ENCODE measurements at places on chromosomes 6 and 20.

DNA sequence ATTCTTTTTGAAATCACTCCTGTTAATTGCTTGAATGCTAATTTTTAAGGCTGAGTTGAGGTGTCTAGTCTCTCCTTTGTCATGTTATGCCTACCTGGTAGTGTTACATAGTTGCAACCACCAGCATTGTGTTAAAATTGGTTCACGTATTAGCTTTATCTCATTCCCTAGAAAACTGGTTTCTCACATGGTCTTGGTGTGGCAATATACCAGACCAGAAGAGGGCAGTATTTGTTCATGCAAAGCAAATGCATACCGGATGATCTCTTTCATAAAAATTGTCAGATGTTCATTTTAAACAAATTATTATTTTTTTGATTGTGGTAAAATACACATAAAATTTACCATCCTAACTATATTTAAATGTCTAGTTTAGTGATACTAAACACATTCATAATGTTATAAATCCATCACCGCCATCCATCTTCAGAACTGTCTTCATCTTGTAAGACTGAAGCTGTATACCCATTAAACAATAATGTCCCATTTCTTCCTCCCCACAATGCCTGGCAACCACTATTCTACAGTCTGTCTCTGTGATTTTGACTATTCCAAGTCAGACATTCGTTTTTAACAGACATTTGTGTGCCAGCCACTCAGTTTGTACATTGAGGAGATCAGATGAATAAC, 92.8 kb downstream of the ATRN start:
- H3K27me3 ChIP-seq: no peaks in the 10 kb centered on the region
- H3K4me1 ChIP-seq: no peaks in the 10 kb centered on the region
- DNase-seq: no peak

GRCh38 chr6:13260831-13261230, 67.5 kb downstream of the TBC1D7 start:
- no peak overlapping the region for H3K4me3 ChIP-seq
- H3K4me1 ChIP-seq: peaks cover 5% of the 10 kb centered on the region
- no peak for DNase-seq
- no peaks in the 10 kb centered on the region for H3K27me3 ChIP-seq
- H3K27ac ChIP-seq: no peak overlapping the region

DNA sequence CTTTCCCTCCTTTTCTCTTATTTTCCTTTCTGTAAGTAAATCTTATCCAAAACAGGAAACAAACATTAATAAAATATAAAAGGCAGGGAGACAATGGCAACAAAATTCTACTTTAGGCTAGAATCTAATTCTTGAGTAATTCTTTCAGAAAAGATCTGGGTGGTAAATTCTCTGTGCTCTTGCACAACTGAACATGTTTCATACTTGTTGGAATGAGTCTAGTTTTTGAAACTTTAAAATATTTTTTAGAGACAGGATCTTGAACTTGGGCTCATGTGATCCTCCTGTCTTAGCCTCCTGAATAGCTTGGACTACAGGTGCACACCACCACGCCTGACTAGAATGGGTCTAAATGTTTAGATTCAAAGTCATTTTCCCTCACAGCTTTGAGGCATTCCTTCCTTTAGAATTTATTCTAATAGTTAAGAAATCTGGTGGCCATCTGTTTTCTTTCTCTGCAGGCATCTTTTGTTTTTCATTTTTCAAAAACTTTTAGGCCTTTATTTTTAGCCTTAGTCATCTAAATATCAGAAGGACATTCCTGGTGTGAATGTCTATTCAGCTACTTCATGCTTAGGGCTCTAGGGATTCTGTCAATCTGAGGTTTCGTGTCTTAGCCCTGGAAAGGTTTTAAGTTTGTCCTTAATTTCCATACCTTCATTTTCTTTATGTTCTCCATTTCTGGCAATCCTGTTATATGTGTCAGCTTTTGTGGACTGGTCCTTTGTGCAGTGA, 76.5 kb downstream of the CDKAL1 start:
- H3K4me1 ChIP-seq: peaks cover 10% of the 10 kb centered on the region
- H3K27me3 ChIP-seq: no peaks in the 10 kb centered on the region
- no peak overlapping the region for H3K4me3 ChIP-seq
- DNase-seq: no peak
- H3K36me3 ChIP-seq: no peaks in the 10 kb centered on the region

- peaks cover 22% of the 10 kb centered on the region for H3K4me1 ChIP-seq
- H3K27me3 ChIP-seq: no peaks in the 10 kb centered on the region
- DNase-seq: peak; percentile 65
- H3K36me3 ChIP-seq: no peaks in the 10 kb centered on the region
- H3K4me3 ChIP-seq: no peak overlapping the region
Measured at GRCh38 chr6:137705160-137706082, 161.6 kb upstream of the TNFAIP3 start.

- no peaks in the 10 kb centered on the region for H3K36me3 ChIP-seq
- H3K27ac ChIP-seq: no peak overlapping the region
- no peak for DNase-seq
Measured at GRCh38 chr20:38321959-38322598, 18.1 kb downstream of the BPI start.

GRCh38 chr6:80742481-80742880, 636.0 kb downstream of the BCKDHB start:
- no peaks in the 10 kb centered on the region for H3K36me3 ChIP-seq
- no peaks in the 10 kb centered on the region for H3K27me3 ChIP-seq
- no peak overlapping the region for H3K27ac ChIP-seq
- no peak overlapping the region for H3K4me3 ChIP-seq
- H3K4me1 ChIP-seq: no peaks in the 10 kb centered on the region

DNA sequence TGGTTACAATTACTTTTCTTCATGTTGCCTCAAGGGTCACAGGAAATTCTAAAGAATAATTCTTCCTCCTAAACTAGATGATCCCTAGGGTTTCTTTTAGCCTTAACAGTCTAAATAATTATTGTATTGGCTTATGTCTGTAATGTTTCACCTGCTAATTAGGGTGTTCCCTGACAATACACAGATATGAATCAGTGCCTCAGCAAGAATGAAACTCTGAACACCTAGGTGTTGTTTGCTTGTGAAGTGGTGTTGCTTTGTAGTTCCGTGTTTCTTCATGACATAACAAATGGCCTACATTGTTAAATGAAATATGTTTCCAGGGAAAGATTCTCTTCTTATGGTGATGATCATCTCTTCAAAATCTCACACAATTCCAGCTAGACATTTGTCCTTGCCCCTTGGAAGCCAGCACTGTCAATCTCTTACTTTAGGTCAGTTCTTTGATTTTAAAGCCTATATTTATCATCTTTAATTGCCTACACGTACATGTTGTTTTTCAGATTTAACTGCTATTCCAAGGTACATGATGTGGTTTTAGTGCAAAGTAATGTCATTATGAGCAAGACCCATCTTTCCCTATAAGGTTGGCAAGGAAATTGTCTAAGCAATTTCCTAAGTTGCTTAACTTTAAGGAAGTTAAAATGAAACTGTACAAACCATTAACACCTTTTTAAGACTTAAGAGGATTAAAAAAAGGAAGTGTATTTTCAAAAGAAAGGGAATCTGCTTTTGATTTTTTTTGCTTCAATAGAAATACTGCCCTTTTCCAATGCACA, 111.9 kb downstream of the TBC1D7 start:
- no peaks in the 10 kb centered on the region for H3K27me3 ChIP-seq
- no peak overlapping the region for H3K27ac ChIP-seq
- H3K4me1 ChIP-seq: peaks cover 39% of the 10 kb centered on the region
- no peak for DNase-seq

DNA sequence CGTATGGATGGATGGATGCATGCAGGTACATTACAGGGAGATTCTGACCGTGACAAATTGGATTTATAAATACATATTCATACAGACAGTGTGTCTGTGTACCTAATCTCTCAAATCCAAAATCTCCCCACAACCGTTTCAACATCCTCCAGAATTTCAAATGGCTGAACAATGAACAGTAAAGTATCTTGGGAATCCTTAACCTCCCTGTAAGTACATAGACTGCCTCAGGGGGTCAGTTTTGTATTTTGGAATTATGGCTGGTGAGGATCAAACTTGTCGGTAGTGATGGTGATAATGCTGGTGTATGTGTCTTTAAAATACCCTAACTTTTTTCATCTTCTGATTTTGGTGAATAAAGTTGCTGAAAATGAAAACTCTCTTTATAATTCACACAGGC, 246.2 kb downstream of the FOXC1 start:
- no peaks in the 10 kb centered on the region for H3K27me3 ChIP-seq
- no peak overlapping the region for H3K27ac ChIP-seq
- H3K4me1 ChIP-seq: no peaks in the 10 kb centered on the region
- H3K36me3 ChIP-seq: no peaks in the 10 kb centered on the region
- no peak overlapping the region for H3K4me3 ChIP-seq
- DNase-seq: no peak

DNA sequence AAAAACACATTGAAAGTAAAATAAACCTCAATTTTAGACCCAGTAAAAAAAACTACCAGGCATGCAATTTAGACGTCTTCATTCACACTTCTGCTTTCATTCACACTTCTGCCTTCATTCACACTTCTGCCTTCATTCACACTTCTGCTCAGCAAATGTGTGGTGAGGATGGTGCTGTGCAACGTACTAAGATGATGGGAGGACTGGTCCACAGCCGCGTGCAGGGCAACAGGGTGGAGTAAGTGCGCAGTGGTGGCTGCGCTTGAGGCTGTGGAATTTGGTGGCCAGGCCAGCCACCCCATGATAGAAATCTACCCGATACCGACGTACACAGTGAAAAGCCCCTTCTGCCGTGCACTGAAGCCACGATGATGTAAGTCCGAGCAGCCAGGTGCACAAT, 114.3 kb upstream of the CD93 start:
- no peak for DNase-seq
- no peaks in the 10 kb centered on the region for H3K36me3 ChIP-seq
- peaks cover 12% of the 10 kb centered on the region for H3K4me1 ChIP-seq
- H3K4me3 ChIP-seq: no peak overlapping the region

DNA sequence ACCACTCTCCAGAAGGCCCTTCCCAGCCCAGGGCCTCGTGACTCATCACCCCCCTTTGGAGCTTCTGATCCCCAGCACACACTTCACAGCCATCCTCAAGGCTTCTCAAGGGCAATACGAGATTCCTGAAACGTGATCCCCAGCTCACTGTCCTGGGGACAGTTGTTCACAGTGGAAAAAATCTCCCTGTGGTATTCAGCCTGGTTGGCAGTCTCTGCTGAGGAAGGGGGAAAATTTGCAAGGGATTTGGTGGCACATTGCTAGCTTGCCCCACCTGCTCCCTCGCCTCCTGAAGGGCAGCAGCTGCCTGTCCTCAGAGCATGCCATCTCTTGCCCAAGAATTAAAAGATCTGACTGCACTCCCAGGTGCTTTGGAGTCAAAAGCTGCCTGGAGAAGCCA, 20.7 kb upstream of the PKHD1 start:
- no peaks in the 10 kb centered on the region for H3K27me3 ChIP-seq
- no peak for DNase-seq
- no peaks in the 10 kb centered on the region for H3K36me3 ChIP-seq
- H3K4me1 ChIP-seq: no peaks in the 10 kb centered on the region

GRCh38 chr20:20953738-20954618, 152.2 kb downstream of the LINC00237 start:
- H3K27ac ChIP-seq: no peak overlapping the region
- H3K4me3 ChIP-seq: no peak overlapping the region
- DNase-seq: no peak
- H3K4me1 ChIP-seq: no peaks in the 10 kb centered on the region

GRCh38 chr6:154267508-154268106, 89.0 kb downstream of the IPCEF1 start:
- H3K4me1 ChIP-seq: no peaks in the 10 kb centered on the region
- no peaks in the 10 kb centered on the region for H3K27me3 ChIP-seq
- DNase-seq: no peak
- no peak overlapping the region for H3K4me3 ChIP-seq
- H3K36me3 ChIP-seq: no peaks in the 10 kb centered on the region

- H3K4me3 ChIP-seq: no peak overlapping the region
- no peaks in the 10 kb centered on the region for H3K27me3 ChIP-seq
- DNase-seq: no peak
- H3K36me3 ChIP-seq: no peaks in the 10 kb centered on the region
Measured at GRCh38 chr6:32627831-32628230, 9.4 kb upstream of the HLA-DQA1 start.

DNA sequence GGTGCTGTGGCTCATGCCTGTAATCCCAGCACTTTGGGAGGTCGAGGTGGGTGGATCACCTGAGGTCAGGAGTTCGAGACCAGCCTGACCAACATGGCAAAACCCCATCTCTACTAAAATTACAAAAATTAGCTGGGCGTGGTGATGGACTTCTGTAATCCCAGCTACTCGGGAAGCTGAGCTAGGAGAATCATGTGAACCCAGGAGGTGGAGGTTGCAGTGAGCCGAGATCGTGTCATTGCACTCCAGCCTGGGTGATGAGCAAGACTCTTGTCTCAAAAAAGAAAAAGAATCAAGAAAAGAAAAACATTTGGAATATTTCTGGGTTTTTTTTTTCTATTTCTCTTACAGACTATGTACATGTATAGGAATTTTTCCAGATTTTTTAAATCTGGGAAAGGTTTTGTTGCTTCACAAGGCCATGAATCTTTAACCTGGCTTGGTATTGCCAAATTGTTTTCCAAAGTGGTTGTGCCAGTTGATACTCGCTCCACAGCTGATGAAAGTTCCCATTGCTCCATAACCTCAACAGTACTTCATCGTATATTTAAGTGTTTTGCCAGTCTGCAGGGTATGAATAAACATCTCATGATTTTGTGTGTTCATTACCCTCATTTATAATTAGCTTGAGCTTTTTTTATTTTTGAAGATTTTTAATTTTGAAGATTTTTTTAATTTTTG, 33.5 kb downstream of the RNF217 start:
- H3K27me3 ChIP-seq: no peaks in the 10 kb centered on the region
- no peak overlapping the region for H3K4me3 ChIP-seq
- H3K4me1 ChIP-seq: no peaks in the 10 kb centered on the region

DNA sequence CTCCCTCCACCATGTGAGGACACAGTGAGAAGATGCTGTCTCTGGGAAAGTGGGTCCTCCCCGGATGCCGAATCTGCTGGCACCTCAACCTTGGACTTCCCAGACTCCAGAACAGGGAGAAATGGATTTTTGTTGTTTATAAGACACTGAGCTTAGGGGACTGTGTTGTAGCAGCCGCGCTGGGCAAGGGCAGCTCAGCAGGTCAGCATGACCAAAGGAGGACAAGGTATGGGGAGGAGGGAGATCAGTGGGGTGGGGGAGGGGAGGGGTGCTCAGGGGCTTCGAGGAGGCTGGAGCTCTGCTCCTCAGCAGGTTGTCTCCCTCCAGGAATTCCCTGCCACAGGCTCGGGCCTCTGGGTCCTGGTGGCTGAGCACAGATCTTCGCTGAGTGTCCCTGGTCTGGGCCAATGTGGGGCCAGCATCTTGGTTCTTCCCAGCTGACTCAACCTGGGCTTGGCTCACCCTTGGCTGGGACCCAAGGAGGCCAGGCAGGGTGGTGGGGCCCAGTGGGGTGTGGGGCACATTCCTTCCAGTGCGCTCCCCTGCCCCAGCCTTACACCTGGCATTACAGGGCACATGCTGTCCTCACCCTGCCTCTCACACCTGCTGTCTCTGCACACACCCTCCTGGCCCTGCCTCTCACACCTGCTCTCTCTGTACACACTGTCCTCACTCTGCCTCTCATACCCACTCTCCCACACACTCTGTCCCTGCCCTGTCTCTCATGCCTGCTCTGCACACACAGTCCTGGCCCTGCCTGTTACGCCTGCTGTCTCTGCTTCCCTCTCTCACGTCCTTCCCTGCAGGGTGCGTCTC, 107.3 kb downstream of the SYCP2 start:
- 0 out of 2 replicates have a peak, but pooled peaks cover under 1% of the 10 kb centered on the region for H3K4me1 ChIP-seq
- no peaks in the 10 kb centered on the region for H3K27me3 ChIP-seq
- H3K4me3 ChIP-seq: no peak overlapping the region
- peak; percentile 59 for DNase-seq

- no peak for DNase-seq
- no peak overlapping the region for H3K27ac ChIP-seq
- no peaks in the 10 kb centered on the region for H3K4me1 ChIP-seq
- no peaks in the 10 kb centered on the region for H3K36me3 ChIP-seq
- H3K27me3 ChIP-seq: no peaks in the 10 kb centered on the region
Measured at GRCh38 chr6:165487347-165487746, 175.7 kb downstream of the PDE10A start.

Measured in Caco-2 (cell line).